Cortex of kidney (tissue), 1 donor: ENCODE measurements at places on chromosomes 7 and 10.

- no peak for DNase-seq
Observed at GRCh38 chr7:112201411-112201810, 4.8 kb downstream of the DOCK4 start.

- no peak for DNase-seq
Observed at GRCh38 chr7:31307972-31308371, 32.6 kb downstream of the NEUROD6 start.

GRCh38 chr10:24343686-24344085 is 134.7 kb downstream of the KIAA1217 start:
- no peak for DNase-seq

DNA sequence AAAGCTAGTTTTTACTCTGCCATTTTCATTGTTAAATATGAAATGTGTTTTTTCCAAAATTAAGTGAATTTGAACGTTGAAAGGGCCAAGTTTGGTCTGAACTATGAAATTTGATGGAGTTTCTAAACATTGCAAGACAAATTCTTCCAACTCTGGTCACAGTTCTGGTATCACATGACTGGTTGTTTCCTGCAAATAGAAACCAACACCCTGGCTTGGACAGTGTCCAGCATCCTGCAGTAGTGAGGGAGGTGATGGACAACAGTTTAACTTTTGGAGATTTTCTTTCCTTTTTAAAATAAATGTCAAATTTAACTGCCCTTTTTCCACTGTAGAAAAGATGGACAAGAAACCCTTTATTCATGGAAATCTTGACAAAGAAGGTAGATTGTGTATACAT is 54.8 kb upstream of the AGBL3 start:
- no peak for DNase-seq

DNA sequence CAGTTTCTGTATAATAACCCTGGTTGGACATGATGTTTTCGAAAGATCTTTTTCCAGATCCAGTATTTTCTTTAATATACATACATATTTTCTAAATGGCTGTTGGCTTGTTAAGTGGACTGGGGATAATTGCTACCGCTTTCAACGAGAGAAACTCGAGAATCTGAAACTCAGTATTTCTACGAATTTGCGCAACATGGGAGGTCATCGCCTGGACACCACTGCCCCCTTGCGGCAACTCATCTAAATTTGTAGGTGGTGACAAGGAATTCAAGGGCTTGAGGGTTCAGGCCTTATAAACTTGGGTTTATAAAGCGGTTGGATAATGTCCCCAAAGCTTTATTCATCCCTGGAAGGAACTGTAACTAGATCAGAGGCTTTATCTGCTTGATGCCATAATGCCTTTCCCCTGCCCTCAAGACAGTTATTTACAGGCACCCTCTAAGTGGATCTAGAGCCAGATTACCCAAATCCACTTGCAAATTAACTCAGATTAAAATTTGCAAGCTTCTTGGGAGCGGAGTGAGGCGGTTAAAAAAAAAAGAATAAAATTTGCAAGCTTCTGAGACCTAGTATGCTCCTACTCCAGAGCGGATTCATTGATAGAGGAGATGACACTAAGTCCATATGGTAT is 21.3 kb upstream of the KCNK18 start:
- DNase-seq, result no peak

- no peak for DNase-seq
Observed at GRCh38 chr10:47413531-47414226, 29.6 kb upstream of the ZNF488 start.

DNA sequence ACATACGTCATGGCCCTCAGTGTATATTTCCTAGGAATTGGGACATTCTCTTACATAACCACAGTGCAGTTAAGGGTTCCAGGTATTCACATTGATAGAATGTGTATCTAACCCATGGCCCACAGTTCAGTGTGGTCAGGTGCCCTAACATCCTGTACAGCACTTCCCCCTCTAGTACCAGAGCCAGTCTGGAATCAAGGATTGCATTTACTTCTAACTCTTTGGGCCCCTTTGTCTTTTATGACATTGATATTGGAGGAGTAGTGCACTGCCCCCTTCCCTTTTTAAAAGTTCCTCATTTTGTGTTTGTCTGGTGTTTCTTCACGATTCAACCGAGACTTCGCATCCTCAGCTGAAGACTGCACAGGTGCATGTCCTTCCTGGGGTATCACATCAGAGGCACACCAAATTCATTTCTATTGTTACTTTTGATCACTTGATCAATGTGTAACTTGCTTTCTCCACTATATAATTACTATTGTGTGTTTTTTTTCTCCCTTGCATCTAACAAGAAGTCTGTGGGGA is 22.4 kb upstream of the NPFFR1 start:
- no peak for DNase-seq

DNA sequence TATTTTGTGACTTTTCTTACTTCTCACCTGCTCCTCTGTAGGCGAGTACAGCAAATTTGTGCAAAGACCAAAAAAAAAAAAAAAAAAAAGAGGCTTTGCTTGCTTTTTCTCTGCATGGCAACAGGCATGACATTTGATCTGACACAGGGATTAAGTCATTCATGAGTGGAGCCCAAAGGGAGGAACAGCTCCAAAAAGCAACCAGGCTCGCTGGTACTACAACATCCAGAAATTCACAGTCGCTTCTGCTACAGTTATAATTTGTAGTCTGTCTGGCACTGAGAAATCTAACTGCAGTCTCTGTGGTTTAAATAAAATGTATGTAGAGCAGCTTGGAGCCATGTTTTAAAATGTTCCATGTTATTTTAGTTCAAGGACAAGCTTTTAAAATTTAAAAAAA is 31.7 kb downstream of the MKX start:
- DNase-seq, result no peak

DNA sequence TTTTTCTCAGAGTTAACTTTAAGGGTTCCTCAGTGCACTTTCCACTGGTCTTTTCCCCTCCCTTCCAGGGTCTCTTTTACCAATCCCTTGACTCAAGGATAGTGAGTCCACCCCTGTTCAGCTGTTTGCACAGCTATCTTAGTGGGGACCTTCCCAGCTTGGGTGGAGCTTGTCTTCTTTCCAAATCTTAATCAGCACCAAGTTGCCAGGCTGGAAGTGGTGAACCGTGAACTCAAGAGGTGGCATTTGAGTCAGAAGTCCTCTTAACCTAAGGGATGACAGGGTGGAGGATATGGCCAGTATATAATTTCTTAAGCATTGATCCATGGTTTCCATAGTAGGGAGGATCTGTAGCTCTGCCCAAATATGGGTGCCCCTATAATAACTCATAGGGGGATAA is 25.0 kb downstream of the MAPK8 start:
- no peak for DNase-seq

DNA sequence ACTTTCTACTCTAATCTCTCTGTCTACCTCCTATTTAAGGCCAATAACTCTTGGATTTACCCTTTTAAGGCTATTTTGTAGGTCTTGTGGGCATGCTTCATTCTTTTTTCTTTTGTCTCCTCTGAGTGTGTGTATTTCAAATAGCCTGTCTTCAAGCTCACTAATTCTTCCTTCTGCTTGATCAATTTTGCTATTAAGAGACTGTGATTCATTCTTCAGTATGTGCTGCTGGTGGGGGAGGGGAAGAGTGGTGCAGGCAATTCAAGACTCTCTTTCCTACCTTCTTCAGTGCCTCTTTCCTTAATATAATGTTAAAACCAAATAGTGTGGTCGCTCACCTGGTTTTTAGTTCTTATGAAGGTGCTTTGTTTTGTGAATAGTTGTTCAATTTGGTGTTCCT is 20.0 kb downstream of the ABCB1 start:
- DNase-seq, result no peak

GRCh38 chr10:68155615-68156210 is 46.4 kb downstream of the MYPN start:
- DNase-seq, result no peak

DNA sequence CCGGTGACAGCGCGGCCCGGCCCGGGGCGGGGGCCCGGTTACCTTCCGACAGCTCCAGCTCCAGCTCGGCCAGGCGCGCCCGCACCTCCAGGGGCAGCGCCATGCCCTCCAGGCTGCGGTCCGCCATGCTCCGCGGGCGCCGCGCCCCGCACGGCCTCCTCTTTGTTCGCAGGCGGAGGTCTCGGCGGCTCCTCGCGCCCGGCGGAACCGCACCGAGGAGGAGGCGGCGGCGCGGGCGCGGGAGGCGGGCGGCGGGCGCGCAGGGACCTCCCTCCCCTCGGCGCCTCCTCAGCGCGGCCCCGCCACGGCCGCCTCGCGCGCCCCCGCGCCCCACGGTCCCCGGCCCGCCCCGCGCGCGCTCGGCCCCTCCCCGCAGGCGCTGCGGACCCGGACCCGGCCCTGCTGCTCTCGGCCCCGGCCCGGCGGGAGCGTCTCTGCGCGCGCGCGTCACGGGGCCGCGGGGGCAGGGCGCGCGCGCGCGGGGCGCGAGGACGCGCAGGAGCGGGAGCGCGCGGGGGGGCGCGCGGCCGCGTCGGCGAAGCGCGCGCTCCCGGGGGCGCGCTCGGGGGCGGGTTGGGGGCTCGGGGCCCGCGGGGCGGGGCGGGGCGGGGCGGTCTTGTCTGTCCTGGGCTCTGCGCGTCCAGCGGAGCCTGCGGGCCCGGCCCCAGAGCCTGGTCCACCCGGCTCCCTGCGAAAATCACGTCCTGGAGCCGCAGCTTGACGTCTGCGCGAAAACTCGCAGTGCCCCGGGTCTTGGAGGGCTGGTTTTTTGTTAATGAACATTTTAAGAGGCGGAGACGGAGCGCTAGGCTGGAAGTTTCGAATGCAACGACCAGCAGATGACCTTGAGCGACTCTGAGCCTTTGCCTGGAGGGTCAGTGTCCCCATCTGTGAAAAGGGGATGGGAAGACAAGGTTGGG is at the start of gene DIP2C:
Gene DIP2C, minus strand, starts transcription at position 217 of the 920 bp plus-strand sequence. Its CDS starts 90 bp downstream, at position 127.
- DNase-seq, result no peak

DNA sequence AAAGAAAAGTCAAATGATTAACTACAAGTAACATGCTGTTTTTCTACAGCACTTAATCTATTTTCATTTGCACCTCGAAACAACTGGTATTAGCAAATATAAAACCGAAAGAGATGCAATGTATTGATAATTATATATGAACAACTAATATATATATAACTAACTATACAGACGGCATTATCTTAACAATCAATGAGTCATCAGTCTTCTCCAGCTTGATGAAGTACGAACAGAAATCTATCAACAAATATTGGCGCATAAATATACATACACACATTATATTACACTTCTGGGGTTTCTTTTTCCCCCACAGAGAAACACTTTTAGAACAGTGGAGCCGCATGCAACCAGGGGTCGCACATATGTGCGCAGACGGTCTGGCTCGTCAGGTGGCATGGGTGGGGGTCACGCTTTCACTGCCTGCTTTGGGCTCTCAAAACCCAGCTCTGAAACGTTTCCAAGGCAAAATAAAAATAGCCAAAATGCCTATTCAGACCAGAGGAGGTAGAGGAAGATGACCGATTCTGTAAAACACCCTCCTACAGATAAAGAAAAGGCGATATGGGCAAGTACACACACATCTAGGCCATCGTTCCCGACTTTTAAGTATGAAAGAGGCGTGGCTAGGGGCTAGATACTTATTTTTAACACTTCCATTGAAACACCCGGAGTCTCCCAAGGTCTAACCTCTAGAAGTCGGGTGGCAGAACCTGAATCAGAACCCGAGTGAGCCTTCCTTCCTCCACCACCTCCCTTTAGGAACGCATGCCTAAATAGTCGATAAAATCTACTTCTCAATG is 1.7 kb downstream of the ARHGAP12 start:
- no peak for DNase-seq

GRCh38 chr7:131721660-131722059 is 165.2 kb upstream of the PODXL start:
- no peak for DNase-seq

DNA sequence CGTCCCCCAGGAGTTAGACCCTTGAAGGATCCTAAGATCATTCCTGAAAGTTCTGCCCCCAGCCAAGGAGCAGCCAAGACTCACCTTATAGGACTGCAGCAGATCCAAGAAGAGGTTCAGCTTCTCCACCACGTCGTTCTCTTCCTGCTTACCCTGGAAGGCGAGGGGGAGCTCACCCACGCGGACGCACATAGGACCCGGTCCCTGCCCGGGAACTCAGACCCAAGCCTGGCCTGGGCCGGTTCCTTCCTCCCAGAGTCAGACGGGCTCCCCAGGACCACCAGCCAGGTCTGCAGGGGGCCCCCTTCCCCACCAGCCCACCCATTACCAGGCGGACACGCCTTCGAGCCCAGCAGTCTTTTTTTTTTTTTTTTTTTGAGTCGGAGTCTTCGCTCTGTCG is 15.6 kb downstream of the NUDT1 start:
- DNase-seq, result no peak

DNA sequence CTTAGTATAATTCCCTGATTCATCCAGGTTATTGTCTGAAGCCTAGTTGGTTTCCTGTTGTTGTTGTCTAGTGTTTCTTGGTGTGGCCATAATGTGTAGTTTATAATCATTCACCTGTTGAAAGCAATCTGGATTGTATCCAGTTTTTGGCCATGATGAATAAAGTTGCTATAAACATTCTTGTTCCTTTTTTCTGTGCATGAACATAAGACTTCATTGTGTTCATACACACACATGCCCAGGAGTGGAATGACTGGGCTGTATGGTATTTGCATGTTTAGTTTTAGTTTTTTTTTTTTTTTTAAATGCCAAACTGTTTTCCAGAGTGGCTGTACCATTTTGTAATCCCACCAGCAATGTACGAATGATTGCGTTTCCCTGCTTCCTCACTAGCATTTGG is 349.8 kb downstream of the SDK1 start:
- DNase-seq, result no peak

- DNase-seq, result no peak
Observed at GRCh38 chr10:110568055-110568735, 700 bp downstream of the SMC3 start.

- no peak for DNase-seq
Observed at GRCh38 chr10:86962136-86962980, 4.0 kb downstream of the SNCG start.
